Activated CD8-positive, alpha-beta memory T cell treated with anti-CD3 and anti-CD28 coated beads for 48 hours (primary cell): ENCODE measurements at places on chromosomes 12 and 14.

- no peak for DNase-seq
Observed at GRCh38 chr14:31429791-31430190, 9.4 kb upstream of the HEATR5A start.

GRCh38 chr12:66190519-66191370 lies 1.7 kb downstream of the IRAK3 start:
- DNase-seq: no peak

GRCh38 chr12:116172224-116172849 lies 105.2 kb downstream of the MED13L start:
- no peak for DNase-seq

DNA sequence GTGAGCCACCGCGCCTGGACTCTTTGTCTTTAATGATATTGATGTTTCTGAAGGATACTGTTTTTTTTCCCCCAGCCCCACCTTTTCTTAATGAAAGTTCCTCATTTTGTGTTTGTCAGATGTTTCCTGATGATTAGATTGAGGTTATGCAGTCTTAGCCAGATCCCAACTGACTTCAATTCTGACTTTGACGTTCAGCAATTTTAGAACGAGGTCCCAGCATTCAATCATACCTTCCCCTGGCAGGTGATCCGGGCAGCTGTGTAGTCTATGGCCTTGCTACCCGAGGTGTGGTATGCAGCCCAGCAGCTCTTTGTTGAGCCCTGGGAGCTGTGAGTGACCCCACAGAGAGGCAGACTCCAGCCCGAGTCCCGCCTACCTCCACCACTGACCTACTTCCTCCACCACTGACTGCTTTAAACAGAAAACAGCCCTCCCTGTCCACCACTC lies 82.7 kb downstream of the LGMN start:
- no peak for DNase-seq

DNA sequence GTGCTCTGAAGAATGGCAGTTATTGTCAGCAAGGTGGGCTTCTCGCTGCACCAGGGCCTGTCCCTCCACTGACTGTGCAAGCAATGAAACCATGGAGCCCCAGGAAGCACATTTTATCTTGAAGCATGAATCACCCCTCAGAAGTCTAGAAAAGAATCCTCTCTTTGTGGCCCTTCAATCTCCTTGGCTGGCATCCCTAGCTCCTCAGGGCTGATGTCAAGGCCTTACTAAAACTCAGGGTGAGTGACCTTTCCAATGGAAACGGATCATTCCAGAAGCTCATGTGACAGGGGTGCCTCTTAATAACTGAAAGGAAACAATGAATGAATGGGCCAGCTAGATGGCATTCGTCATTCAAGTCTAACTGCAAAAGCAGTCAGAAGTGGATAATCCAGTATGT lies 22.3 kb upstream of the PLEKHH1 start:
- DNase-seq: no peak

DNA sequence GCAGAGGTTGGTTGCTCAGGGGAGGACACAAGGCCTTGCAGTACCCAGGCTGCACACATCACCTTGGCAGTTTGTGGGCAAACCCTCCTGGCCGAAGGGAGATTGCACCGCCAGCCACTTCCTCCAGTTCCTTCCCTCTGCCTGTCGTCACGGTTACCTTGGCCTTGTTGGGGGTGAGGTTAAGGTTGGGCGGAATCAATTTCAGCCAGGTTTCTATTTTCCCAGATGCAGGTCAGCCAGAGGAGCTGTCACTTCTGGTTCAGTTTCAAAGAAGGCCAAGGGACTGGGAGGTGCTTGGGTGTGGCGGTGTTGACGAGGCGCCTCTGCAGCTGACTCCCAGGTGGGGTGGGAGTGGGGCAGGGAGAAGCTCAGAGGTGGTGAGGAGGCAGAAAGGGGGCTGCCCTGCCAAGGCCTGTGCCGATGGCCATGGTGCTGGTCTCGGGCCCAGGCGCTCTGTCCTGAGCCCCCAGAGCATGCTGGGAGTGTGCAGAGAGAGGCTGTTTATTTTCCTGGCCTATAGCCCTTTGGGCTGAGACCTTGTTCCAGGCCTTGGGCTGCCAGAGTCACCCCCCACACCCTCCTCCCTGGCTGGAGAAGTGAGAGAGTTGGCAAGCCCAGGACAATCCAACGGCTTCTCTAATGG lies 31.4 kb downstream of the JDP2 start:
- no peak for DNase-seq

DNA sequence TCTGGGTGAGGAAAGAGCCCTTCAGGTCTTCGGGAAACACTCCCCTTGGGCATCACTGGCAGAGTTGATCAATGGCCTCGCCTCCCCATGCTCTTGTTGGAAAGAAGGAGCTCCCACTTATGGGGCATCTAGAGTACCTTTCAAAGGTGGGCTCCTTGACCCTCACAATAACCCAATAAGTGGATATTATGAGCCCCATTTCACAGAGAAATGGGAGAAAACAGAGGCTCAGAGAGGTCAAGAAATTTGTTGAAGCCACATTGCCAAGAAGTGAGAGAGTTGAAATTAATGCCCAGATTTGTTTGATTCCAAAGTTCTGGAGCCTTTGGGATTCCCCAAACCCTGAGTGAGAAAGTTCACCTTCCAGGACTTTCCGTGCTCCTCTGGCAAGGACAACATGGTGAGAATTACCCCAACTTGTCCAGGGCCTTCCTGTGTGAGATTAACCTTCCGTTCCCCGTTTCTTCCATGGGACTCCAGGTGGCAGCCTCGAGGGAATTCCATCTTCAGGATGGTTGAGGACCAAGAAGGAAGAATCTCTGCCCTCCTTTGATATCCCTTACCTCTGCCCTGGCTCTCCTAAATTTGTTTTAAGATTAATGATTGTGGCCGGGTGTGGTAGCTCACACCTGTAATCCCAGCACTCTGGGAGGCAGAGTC lies 7.5 kb upstream of the CHD4 start:
- DNase-seq: no peak

GRCh38 chr12:60689137-60689536 lies 1093.3 kb downstream of the SLC16A7 start:
- no peak for DNase-seq

DNA sequence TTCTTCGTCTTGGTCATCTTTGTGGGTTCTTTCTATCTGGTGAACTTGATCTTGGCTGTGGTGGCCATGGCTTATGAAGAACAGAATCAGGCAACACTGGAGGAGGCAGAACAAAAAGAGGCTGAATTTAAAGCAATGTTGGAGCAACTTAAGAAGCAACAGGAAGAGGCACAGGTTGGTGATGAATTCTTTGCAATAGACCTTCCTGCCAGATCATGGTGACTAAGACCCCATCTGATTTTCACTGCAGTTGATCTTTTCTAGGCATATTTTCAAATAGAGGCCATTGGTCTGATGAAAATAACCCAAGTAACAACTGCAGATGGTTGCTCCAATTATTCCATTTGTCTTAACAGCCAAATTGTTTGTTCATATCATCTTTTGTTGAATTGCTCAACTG lies 114.4 kb downstream of the SCN8A start:
- DNase-seq: no peak

- no peak for DNase-seq
Observed at GRCh38 chr14:86604561-86604960, 1074.6 kb downstream of the FLRT2 start.

DNA sequence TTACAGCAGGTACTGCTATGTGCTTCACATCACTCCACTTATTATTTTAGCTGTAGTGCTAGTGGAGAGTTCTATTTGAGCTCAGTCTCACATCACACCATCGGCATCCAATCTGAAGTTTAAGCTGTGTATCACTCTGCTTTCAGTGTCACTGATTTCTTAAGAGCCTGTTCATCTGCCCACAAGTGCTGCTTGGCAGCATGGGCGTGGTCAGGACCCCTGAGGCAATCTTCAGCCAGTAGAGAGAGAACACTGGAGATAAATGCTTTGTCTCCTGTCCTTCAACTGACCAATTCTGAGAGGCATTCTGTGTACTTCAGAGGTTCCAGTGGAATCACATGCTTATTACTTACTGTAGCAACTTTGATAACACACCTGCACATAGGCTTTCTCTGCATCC lies 728.8 kb downstream of the RPS29 start:
- no peak for DNase-seq

DNA sequence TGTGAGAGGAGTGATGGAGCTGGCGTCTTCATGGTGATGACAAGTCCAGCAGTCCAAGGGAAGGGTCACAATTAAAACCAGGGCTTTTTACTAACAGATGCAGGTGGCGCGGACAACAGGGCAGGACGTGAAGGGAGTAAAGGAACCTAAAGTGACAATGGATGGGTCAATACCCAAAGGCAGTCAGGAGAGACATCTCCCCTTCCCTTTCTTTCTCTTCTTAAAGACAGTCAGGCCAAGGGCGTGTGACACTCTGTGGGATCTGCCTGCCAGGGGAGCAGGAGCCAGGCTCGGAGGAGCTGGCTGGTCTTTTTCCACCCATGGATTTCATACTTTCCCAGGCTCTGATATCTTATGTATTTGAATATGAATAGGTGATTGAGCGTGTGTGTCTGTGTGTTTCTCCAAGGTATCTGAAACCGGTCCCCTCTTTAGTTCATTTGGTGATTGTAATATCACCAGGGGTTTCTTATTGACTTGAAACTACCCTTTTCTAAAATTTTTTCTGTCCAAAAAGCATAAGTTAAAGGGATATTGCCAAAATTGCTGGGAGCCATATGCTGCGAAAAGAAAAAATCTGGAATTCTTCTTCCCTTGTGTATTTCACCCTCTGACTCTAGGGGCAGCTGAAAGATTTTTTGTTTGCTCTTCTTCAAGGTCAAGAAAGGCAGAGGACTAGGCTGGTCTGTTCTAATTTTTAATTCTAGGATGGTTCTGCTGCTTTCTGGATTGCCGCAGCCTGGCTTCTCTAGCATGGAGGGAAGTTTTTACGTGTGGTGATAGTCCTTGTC lies 61.8 kb downstream of the FBXL14 start:
- DNase-seq: no peak

GRCh38 chr12:101759396-101760047 lies 20.3 kb upstream of the SYCP3 start:
- no peak for DNase-seq

DNA sequence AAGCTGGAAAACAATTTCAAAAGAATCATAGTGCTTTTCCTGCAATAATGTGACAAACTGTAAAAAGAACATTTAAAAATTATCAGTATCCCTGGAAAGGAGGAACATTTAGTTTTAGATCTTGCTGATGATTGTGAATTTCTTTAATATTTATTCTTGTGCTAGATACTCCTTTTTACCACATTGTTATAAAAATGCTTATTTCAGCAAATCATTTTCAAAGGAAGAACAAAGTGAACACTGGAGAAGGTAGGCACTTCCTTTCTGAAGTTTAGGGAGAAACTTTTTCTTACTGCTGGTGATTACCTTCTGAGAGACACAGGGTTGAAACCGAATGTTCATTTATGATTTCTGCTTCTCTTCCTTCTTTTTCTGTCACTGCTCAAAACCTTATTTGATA lies 45.1 kb upstream of the C12orf75 start:
- no peak for DNase-seq

DNA sequence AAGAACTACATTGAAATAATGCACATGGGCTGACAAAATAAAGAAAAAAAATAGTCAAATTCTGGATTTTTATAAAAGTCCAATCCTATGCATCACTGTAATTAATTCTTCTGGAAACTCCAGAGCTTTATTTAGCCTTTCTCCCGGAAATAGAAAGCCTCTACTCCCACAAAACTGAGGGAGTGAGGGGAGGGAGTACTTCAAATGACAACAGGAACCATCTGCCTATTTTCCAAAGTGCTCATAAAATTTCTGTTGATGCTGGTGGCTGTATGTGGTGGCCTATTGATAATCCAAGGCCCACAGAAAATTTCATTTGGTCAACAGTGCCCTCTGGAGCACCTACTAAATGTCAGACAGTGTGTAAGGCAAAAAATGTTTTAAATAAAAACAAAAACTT lies 64.6 kb downstream of the KIF21A start:
- no peak for DNase-seq
